Right lung (tissue), 10 donors: ENCODE measurements at places on chromosomes 5 and 9. TPM values are rescaled to one million over a fixed set of nuclear protein-coding genes. Genes with fewer than 3 reads are reported as not detected.
A peak's percentile ranks its signal among the peaks of the same experiment; 100 is the strongest.

Gene FOXD4L4
- not detected for polyA plus RNA-seq

DNA sequence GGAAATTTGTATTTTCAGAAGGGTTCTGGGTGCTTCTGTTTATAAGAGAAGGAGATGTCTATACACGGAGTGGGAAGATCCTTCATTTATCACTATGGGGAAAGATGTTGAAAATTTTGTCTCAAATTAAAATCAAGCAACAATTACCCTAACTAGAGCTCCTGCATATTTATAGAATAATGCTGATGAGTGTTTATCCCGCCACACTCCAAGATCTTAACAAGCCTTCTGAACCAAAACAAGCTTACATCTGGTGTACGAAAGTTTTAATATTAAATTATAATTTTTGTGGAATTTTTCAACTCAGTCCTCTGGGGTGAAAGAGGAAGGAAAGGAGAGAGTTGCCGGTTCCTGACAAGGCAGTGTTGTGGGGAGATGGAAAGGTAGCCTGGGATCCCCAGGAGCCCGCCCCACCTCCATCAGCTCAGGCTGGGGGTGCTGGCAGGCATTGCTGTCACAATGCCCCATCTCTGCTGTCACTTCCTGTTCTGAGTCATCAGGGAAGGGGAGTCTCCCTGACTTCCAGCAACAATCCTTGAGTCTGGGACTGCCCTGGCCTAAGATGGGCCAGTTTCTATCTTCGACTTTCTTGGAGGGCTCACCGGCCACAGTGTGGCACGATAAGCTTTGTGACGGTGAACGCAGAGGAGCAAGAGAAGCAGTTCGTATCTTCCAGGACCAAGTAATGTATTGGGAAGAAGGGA lies 64.5 kb downstream of the ERAP1 start:
- no peak for DNase-seq

DNA sequence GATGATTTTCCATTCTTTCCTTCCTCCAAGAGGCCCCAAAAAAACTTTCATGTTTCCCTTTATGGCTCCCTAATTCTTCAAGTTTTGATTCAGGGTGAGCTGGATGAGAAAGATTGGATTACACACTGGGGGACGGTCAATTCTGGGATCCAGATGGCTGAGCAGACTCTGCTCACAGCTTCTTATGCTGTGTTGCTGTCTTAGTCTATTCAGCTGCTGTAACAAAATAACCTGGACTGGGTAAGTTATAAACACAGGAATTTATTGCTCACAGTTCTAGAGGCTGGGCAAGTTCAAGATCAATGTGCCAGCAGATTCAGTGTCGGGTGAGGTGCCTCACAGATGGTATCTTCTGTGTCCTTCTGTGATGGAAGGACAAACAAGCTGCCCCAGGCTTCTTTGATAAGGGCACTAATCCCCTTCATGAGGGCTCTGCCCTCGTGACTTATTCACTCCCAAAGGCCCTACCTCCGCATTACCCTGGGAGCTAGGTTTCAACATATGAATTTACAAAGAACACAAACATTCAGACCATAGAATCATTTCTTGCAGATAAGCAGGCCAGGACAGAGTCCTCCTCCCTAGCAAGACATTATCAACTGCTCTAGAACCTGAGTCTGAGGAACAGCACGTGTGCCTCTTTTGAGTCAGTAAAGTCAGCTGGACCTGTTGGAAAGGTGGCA lies 23.1 kb upstream of the SMAD5 start:
- DNase-seq, result no peak

- DNase-seq, result no peak
Measured at GRCh38 chr9:76519075-76519835, 60.3 kb downstream of the GCNT1 start.

- no peak for DNase-seq
Measured at GRCh38 chr9:89766991-89767390, 162.2 kb downstream of the GADD45G start.

- DNase-seq, result no peak
Measured at GRCh38 chr9:112110094-112110776, 64.9 kb downstream of the SUSD1 start.

DNA sequence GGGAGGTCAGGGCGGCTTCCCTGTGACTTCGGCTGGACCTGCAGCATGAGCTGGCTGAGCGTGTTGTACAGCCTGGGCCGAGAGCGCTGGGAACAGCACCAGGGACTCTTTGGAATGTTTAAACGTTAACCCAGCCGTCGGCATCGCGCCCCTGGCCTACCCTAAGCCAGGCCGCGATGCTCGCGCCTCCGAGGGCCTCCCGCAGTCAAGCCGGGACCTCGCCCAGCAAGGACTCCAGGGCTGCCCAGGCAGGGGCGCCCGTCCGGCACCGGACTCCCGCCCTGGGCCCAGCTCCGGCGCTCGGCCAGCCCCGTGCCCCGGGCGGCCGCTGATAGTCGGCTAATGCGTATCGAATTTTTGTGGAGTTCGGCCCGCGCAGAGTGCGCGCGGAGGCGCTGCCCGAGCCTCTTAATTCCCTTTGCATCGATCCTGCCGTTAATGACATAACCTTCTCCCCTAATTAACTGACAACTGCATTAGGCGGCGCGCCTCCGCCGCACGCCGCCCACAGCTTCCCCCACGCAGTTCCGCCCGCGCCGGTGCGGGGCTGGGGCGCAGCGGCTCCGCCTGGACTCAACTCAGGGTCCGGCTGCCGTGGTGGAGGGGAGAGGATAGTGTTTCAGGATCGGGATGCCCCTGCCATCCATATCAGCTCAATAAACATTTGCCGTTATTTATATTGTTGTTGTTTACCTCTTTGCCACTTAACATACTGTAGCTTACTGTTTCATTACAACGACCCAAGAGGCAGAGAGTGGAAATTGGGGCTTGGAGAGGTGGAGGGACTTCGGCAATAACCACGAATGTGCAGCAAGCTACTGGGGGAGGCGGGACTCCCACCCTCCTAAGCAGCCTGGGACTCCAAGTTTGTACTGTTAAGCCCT lies 28.8 kb upstream of the CDC23 start:
- DNase-seq, result peak; percentile 27

GRCh38 chr9:132730054-132731033 lies 60.1 kb downstream of the GTF3C4 start:
- no peak for DNase-seq

DNA sequence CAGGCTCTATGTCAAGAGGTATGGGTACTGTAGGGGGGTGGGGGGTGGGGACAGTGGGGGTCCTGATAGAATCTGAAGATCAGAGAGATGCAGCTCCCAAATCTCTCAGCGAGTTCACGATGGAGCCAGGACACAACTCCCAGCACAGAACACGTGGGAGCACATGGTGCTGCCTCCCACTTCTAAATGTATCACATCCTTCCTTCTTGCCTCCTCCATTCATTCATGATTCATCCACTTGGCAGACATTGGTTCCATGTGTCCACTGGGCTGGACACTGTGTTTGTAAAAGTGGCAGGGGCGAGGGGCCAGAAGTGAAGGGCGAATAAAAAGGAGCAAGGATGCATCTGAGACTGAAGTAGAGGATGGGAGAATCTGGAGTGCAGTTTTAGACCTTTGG lies 33.9 kb downstream of the SH3TC2 start:
- DNase-seq, result no peak

Gene PCDHGB5
- polyA plus RNA-seq, result 6.8 TPM

DNA sequence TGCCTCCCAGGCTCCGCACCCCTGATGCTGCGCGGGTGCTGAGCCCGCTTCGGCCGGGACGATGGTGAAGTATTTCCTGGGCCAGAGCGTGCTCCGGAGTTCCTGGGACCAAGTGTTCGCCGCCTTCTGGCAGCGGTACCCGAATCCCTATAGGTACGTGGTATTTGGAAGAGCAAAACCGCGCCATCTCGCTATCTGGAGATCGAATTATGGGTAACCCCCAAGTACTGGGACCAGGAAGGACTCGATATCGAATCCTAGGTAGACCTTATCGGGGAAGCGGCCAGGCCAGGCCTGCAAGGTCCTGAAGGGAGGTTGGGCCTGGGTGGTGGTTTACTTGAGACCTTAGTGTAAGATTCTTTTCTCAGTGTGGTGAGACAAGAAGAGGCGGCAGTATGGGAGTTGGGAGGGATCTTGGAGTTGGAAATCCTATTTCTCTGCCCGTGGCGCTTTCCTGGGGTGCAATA lies 359 bp downstream of the PRELID1 start:
- no peak for DNase-seq
